ENCODE measurements at places on chromosomes 1 and 21.

DNA sequence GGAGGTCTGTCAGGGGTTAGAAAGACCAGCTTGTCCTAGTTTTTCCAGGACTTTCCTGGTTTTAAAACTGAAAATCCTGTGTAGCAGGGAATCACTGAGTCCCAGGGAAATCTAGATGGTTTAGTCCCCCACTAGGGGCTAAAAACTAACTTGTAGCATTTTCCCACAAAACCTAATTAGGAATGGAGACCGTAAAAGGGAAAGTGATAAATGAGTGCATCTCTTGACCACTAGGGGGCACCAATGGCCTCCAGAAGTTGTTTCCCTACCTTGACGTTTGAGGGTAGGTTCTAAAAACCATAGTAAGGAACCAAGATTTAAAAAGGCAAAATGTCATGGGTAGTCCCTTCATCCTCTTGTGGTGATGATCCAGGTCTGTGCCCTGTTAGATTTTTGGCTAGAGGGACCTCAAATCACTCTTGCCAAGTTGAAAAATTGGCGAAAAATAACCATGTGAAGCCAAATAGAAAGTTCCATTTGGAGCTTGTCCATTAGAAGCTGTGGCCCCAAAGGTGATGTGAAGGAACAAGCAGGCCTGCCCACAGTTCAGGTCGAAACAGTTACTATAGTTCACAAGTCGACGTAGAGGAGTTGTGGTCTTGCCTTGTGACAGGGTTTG, 24.5 kb downstream of the CLIC6 start:
- peak; percentile 62 for DNase-seq

- no peak for DNase-seq
Measured at GRCh38 chr1:167593860-167594259, 36.2 kb upstream of the RCSD1 start.

GRCh38 chr21:15687208-15687607, 42.6 kb upstream of the USP25 start:
- no peak for DNase-seq

GRCh38 chr1:187445066-187445465, 616.3 kb downstream of the PLA2G4A start:
- DNase-seq = no peak

GRCh38 chr1:1833916-1834325, 55.7 kb upstream of the NADK start:
- DNase-seq = no peak

- DNase-seq = no peak
Measured at GRCh38 chr1:189805735-189806134, 671.9 kb downstream of the BRINP3 start.

- no peak for DNase-seq
Measured at GRCh38 chr1:202171292-202172014, 11.1 kb upstream of the PTPN7 start.

DNA sequence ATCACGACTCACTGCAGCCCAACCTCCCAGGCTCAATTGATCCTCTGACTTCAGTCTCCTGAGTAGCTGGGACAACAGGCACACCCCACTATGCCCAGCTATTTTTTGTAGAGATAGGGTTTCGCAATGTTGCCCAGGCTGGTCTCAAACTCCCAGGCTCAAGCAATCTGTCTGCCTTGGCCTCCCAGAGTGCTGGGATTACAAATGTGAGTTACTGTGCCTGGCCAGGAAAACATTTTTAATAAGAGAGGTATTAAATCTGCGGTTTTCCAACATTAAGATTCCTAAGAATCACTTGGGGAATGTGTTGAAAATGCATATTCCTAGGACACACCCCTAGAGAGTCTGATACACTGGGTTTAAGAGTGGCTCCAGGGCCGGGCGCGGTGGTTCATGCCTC, 8.7 kb downstream of the CSF1 start:
- no peak for DNase-seq

- DNase-seq = peak; percentile 93
Measured at GRCh38 chr1:19341201-19342061, 29.3 kb downstream of the SLC66A1 start.

GRCh38 chr1:15151871-15152270, 1.7 kb upstream of the TMEM51 start:
- no peak for DNase-seq

DNA sequence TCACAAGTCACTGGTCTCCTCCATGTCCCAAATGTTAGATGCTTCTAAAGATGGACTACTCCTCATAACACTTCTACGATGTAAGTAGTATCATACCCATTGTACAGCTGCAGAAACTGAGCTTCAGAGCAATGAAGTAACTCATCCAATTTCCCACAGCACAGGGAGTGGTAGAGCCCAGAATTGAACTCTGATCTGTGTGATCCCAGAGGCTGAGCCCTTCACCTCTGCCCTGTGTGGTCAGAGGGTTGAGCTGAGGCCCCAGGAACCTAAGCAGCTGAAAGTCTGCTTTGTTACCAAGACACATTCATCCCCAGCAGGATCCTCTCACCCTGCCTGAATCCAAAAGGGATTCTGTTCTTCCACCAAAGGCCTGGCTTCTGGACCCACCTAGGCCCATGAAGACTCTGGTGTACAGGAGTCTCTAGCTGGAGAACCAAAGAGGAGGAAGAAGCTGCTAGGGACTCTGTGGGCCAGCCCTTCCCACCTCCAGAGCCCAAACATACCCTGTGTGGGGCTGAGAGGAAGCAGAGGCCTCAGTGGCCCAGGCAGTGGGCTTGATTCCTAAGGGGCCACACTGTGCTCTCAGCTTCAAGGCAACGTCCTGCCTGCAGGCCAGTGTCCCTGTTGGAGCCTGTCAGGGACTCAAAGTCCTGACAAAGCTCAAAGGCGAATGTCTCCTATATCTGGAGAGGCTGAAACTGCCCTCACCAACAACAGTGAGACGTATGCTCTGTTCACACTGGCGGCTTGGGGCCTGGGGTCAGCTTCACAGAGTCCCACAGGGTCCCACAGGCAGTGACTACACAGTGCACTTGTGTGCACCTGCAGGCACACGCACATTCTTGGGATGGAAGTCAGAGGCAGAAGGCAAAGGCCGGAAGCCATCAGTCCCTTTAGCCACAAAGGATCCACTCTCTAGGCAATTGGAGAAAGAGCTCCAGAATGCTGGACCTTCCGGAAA, 40.4 kb upstream of the SLC30A1 start:
- no peak for DNase-seq

Data from AG08396 (cell line).